Mucosa of gallbladder (tissue), 1 donor: ENCODE measurements at places on chromosomes 2 and 18.

- no peak for DNase-seq
Measured at GRCh38 chr2:241866790-241867645, 2.5 kb upstream of the RTP5 start.

- DNase-seq: no peak
Measured at GRCh38 chr2:32058130-32058529, 5.2 kb upstream of the SPAST start.

- no peak for DNase-seq
Measured at GRCh38 chr2:229118336-229118735, 152.8 kb downstream of the PID1 start.

DNA sequence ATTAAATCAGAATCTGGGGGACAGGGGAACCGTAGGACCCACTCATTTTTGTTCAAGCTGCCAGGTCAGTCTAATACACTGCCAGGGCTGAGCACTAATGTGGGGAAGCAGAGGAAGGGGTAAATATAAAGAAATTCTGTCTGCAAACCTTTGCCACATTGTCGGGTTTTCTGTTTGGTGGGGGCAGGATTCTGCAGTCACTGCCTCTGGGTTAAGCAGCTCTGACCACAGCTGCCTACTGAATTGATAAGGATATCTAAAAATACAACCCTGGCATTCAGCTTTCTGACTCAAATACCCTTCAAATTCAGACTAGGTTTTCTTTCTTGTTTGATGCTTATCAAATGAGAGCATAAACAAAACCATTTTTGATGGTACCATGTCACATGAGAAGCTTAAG, 6.0 kb downstream of the DNER start:
- no peak for DNase-seq

- no peak for DNase-seq
Measured at GRCh38 chr2:219619235-219619634, 8.2 kb upstream of the SLC4A3 start.

GRCh38 chr2:233408366-233409285, 54.3 kb downstream of the DGKD start:
- no peak for DNase-seq

DNA sequence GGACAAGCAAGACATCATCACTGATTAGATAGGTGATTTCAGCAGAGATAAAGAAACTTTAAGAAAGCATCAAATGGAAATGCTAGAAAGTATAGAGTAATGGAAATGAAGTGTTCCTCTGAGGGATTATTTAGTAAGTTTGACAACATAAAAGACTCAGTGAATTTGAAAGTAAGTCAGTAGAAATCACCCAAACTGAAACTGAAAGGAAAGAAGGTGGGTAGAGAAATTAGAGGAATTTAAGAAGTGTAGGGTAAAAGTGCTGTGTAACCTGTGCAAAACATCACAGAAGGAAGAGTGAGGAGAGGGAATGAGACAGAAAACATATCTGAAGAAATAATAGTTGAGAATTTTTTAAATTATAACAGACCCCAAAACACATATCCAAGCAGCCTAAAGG, 343.1 kb downstream of the CBLN2 start:
- DNase-seq: no peak

GRCh38 chr2:49222975-49223528, 68.7 kb upstream of the FSHR start:
- no peak for DNase-seq

- no peak for DNase-seq
Measured at GRCh38 chr2:196389670-196390069, 218.3 kb upstream of the STK17B start.

- no peak for DNase-seq
Measured at GRCh38 chr2:226909126-226909525, 73.3 kb downstream of the RHBDD1 start.

GRCh38 chr18:40380686-40381439, 1574.2 kb upstream of the PIK3C3 start:
- no peak for DNase-seq

GRCh38 chr2:177405029-177405692, 12.6 kb downstream of the AGPS start:
- no peak for DNase-seq

DNA sequence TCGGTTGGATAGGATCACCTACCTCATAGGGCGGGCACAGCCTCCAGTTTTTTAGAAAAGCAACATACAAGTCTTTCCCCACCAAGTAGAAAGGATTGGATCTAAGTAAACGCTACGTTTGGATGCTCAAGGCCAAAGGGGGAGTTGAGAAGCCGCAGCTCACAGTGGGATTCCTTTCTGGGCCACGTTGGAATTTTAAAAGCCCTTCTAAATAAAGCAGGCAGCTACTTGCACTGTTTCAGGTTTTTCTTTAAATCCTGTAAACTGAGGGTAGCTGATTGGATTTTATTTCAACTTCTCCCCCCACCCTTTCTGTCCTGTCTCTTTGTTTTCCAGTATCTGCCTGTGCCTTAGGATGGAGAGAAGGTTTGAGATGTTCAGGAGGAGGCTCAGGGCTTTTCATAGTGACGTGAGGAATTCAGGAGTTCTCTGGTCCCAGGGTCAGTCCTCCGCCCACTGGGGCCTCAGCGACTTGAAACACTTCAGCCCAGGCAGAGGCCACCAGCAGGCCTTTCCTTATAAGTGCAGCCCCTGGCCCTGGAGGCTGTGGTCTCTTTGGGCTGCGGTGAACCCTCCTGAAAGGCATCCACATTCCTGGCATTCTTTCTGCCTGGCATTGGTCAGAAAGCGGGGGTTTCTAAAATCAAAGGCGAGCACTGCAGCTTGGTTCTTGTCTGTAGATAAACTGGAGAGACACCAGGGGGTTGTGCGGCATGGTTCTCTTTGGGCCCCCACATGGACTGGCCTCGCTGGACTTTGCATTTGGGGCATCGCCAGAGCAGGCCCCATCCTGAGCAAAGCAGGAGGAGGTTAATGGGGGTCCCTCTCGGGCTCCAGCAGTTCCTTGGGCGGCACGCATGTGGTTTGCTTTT, 44.5 kb downstream of the SH3BP4 start:
- DNase-seq: no peak

- DNase-seq: no peak
Measured at GRCh38 chr18:11840493-11840892, 10.7 kb upstream of the CHMP1B start.

- DNase-seq: no peak
Measured at GRCh38 chr18:77161383-77161782, 28.8 kb upstream of the MBP start.

- no peak for DNase-seq
Measured at GRCh38 chr2:181658444-181658843, 1.5 kb upstream of the CERKL start.

GRCh38 chr2:71472019-71472418, 18.7 kb downstream of the DYSF start:
- no peak for DNase-seq

DNA sequence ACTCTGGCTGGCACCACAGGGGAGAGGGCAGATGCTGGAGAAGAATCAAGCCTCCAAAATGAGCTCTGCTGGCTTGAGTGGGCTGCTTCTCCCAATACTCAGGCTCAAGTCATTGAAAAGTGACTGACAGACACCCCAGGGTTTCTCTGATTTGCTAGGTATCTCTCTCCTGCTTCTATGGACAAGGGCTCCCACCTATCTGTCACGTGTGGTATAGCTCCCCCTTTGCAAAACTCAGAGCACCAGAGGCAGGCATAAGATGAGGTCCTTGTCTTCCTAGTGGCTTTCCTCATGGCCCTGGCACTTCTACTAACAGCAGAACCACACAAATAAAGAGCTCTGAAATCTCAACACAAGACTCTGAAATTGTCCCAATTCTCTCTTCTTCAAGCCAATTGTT, 105.2 kb downstream of the GALNT14 start:
- no peak for DNase-seq

DNA sequence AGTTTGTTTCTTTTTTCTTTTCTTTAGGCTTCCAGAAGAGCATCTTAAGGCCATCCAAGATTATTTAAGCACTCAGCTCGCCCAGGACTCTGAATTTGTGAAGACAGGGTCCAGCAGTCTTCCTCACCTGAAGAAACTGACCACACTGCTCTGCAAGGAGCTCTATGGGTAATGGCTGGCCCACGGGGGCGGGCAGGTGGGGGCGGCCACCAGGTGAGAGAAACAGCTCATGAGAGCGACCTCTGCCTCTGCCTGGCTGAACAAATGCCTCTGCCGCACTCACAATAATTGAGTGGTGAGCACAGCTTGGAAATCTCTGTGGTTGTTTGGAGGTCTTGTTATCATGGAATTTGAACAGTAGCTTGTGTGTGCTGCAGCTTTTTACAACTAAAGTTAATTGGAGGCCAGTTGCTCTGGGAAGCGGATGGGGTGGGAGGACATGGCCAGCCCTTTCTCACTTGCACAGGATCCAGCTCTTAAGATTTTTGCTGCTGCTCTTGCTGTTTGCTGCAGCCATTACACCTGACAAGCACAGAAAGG, 70.4 kb downstream of the INPP5D start:
- DNase-seq: no peak

- no peak for DNase-seq
Measured at GRCh38 chr2:190554357-190555006, 20.0 kb upstream of the NEMP2 start.

GRCh38 chr2:215160081-215160480, 21.7 kb upstream of the ABCA12 start:
- no peak for DNase-seq
